ENCODE measurements at places on chromosomes 3 and 15. TPM values are rescaled to one million over a fixed set of nuclear protein-coding genes. Genes with fewer than 3 reads are reported as not detected.

DNA sequence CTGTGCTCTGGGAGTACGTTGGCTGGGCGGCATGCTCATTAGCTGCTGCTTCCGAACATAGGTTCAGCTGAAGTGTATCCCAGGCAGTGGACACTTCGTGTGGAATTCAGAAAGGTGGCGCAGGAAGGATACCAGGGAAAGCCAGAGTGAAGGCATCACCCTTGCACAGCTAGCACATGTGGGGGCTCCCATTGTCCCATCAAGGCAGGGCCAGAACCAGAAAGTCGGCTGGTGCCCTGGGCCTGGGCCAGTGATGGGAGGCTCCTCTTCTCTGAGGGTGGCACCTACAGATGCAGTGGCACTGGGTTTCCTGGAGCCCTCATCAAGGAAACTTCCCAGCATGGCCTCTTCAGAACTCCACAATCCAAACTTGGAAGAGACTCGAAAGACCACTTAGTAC, 56.6 kb downstream of the PGPEP1L start:
- no peak for DNase-seq

DNA sequence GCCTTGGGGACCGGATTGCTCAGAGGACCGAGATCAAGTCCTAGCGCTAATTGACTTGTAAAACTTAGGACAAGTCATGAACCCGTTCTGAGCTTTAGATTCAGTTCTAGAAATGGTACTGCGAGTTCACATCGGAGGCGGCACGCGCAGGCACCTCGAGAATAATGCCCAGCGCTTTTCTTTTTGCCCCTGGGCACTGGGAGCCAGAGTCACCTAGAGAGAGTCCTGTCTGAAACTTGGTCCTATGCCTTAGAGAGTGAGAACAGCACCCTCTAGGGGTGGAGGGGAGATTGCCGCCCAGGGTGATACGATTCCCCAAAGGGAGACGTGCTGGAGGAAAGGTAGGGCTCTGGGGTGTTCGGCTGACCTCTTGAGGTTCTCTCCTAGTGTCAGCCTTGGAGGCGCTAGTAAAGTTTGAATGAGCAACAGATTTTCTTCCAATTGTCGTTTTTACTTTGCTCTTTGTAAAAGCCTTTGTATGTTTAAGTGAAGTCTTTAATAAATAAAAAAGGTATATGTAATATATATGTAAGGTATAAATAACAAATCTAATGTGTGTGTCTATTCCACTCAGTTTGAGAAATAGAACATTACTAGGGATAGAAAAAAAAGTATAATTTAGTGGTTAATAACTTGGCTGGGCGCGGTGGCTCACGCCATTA, 826 bp downstream of the EEF1AKMT4 start:
- DNase-seq: peak; percentile 92

- DNase-seq: no peak
Observed at GRCh38 chr3:195069501-195070251, 201.3 kb downstream of the XXYLT1 start.

GRCh38 chr3:5769825-5770224, 582.3 kb downstream of the EDEM1 start:
- no peak for DNase-seq

GRCh38 chr3:158918451-158918850, 116.6 kb downstream of the MFSD1 start:
- DNase-seq: no peak

DNA sequence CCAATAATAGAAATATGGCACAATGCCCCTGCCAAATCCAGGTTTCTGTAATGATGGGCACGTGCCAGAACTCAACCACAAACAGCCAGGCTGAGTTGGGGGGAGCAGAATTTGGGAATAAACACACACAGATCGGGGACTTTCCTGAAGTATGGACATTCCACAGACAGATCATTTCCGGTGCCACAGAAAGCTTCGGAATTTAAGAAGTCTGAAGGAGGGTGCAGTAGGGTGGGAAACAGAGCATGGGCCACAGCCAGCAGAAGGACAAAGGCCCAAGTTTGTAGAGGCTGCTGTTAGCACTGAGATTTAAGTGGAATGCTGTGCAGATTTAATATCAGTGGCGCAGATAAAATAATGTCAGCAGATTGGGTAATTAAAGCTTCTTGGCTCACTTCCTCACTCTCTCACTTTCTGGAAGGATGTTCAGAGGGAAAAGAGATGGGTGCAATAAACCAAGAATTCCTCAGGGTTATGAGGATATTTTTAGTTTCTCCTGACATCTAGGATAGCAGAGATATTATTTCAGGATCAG, 67.4 kb downstream of the MYLK start:
- DNase-seq: peak; percentile 93

- DNase-seq: no peak
Observed at GRCh38 chr3:117723825-117724224, 1014.2 kb downstream of the TUSC7 start.

DNA sequence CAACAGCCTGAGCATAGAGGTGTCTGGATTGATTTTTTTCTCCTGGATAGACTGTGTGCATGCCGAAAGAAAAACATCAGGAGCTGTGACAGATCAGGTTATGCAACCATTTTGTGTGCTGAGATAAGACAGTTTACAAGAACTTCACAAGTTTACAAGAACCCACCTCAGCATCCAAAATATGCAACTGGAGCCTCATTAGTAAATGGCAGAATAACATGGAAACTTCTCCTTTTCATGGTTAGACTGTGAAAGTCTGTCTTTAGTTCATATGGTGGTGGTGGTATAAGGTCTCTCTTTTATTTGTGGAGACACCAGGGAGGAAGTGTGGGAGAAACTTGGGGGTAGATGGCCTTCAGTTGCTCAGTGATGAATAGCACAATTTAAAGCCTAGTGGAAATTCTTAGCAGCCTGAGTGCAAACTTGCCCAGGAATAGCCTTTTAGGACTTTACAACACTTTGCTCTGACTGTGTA, 3.7 kb upstream of the ZNF609 start:
- DNase-seq: no peak

- DNase-seq: no peak
Observed at GRCh38 chr3:24100696-24101402, 155.8 kb downstream of the NR1D2 start.

BFSP2 gene
- total RNA-seq: not detected

CCRL2 gene
- total RNA-seq: 3.7 TPM

AADACL2 gene
- not detected for total RNA-seq

DNAJB8 gene
- not detected for total RNA-seq

PML gene
- 39.2 TPM for total RNA-seq

ARRDC4 gene
- total RNA-seq: 0.10 TPM

HTR3E gene
- total RNA-seq: not detected

All from HT1080 (cell line).